ENCODE measurements at places on chromosomes 4 and X.
A peak's percentile ranks its signal among the peaks of the same experiment; 100 is the strongest.

GRCh38 chrX:5876984-5877596 is 351.6 kb downstream of the NLGN4X start:
- peak; percentile 1 for DNase-seq

- peak; percentile 37 for DNase-seq
These were observed 10.5 kb downstream of the PTTG2 start for GRCh38 chr4:37970702-37971101.

- DNase-seq, result no peak
These were observed 3.8 kb upstream of the TRIML2 start for GRCh38 chr4:188113156-188113555.

GRCh38 chr4:15436513-15436912 is 8.7 kb downstream of the C1QTNF7 start:
- DNase-seq, result peak; percentile 75

GRCh38 chr4:39864391-39864790 is 113.3 kb downstream of the PDS5A start:
- DNase-seq, result no peak

DNA sequence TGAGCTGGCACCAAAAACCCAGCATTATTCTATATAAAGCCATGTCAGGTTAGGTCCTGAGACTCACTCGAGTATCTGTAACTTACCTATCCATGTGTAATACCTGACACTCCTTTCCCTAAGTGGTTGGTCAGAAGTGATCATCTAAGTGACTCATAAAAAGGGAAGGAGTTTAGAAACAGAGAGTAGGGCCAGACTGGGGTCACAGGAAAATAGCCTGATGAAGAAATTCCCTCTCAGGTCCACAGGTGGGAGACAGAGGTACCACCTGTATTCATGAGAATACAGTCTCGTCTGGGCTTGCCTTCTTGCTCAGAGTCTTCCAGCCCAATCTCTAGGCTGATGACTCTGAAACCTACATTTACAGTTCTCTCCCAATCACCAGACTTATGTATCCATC is 161.8 kb upstream of the MAP3K15 start:
- no peak for DNase-seq

DNA sequence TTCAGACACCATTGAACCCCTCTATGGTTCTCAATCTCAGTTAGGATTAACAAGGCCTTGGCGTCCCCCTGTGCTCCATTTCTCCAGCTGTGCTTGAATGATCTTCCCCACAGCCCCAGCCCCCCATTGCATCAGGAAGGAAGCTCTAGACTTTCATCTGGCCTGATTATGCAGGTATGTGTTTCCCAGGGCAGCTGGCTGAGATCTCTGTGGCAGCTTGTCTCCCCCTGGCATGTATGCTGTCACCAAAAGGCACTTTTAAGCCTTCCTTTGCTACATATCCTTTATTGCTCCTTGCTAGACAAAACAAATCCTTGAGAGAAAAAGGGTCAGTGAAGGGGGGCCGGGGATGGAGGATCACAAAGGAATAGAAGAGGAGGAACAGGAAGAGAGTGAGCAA is 1056.0 kb upstream of the SLIT2 start:
- no peak for DNase-seq

DNA sequence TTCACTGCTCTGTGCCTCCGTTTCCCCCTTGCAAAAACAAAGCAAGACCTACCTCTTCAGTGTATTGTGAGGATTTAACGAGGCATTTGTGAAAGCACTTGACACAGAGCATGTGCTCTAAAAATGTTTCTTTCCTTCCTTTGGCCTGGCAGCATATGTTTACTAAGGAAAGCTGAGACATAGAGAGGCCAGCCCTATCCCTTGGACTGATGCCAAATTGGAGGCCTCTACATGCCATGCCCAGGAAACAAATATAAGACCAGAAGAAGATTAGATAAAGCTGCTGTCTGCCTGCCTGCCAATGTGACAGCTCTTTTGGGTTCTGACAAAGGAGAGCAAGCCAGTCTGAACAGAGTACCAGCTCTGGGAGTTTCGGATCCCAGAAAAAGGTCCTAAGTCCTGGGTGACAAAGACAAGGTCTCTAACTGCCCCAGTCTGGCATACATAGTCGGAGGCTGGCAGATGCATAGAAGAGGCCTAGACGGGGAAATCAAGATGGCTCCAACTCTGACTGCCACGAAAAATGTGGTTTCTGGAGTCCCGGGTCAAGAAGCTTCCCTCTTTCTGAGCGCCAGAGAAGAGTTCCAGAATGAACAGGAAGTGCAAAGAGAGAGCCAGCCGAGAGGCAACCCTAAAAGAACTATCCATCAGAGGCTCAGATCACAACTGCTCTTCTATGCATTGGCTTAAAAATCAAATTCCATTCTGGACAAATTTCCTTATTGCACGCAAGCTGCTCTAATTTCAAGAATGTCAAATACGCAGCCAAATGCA is 25.8 kb downstream of the OTUD6A start:
- DNase-seq, result no peak

- peak; percentile 76 for DNase-seq
These were observed 51.3 kb upstream of the NFKB1 start for GRCh38 chr4:102449751-102450352.

- no peak for DNase-seq
These were observed 109.0 kb downstream of the CXXC4 start for GRCh38 chr4:104385713-104386112.

DNA sequence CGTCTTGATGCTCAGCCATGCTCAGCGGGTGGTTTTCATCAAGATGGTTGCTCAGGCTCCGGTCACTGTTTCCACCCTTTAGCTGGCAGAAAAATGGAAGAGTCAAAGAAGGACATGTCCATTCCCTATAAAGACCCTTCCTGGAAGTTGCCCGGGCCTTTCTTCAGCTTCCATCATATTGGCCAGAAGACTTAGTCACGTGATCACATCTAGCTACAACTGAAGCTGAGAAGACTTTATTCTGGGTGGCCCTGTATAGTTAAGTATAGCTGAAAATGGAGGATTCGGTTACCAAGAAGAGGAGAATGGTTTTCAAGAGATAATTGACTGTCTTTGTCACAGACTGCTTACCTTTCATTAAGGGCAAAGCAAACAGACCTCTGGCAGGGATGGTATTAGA is 296.7 kb upstream of the CASK start:
- no peak for DNase-seq

- no peak for DNase-seq
These were observed 314.6 kb downstream of the STPG2 start for GRCh38 chr4:97828646-97829045.

DNA sequence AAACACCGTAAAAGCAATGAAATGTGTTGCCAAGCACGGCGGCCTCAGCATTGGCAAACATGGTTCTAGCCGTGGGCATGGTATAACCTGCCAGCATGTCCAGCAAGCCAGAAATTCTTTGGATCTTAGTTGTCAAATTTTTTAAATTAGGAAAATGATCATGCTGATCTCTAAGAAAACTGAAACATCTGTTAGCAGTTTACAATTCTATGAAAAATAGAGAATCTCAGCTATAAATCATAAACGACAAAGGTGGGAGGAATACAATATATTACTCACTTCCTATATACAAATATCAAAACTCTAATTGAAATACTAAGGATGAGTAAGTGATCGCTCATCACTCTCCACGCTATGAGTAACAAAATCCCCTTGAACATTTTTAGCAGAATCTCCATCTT is 130.3 kb downstream of the ADGRA3 start:
- peak; percentile 58 for DNase-seq

- no peak for DNase-seq
These were observed 18.4 kb upstream of the PPP2R3B start for GRCh38 chrX:405149-405548.

DNA sequence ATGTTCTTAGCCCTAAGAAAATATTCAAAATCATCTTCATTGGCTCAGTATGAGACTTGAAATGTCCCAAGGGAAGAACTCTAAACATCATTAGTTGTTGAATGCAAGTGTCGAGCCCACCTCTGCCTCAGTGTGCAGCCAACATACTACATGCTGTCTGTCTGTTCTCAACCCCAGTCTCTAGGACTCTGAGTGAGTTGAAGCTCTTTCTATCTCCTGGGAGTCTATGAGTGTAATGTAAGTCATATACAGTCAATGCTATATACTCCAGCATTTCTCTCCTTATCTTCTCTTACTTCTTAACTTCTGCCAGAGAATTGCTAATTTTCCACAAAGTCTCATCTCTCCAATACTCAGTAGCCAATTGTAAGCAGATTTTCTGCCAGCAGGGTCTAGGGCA is 61.3 kb downstream of the SPATA18 start:
- DNase-seq, result no peak

GRCh38 chr4:160485071-160485687 is 1382.3 kb downstream of the RAPGEF2 start:
- DNase-seq, result no peak

DNA sequence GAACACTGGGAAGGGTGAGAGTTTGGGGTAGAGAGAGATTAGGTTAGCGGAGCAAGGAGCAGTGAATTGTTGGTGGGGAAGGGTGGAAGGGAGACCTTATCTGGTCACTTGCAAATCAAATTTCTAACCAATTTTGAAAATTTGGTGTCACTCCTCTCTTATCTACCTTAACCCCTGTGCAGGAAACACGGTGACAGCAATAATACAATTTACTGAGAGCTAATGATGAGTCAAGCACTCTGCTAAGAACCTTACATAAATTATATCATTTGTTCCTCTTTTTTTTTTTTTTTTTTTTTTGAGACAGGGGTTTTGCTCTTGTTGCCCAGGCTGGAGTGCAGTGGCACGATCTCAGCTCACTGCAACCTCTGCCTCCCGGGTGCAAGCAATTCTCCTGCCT is 116.4 kb downstream of the C4orf51 start:
- DNase-seq, result no peak

DNA sequence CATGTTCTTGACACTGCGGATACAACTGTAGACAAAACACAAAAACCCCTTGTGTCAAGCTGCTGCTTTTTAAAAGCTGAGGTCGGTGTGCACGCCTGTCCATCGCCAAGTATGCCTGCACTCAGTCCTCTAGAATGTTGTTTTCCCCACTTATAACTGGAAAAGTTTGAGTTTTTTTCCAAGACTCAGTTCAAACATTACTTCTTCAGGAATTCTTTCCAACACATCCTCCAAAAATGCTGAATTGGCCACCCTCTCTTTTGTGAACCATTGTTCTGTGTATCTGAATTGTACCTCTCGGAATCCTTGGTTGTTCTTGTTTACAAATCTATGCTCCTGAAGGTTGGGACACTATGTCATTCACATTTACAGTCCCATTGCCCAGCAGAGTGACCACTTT is 94.6 kb downstream of the REELD1 start:
- peak; percentile 18 for DNase-seq

DNA sequence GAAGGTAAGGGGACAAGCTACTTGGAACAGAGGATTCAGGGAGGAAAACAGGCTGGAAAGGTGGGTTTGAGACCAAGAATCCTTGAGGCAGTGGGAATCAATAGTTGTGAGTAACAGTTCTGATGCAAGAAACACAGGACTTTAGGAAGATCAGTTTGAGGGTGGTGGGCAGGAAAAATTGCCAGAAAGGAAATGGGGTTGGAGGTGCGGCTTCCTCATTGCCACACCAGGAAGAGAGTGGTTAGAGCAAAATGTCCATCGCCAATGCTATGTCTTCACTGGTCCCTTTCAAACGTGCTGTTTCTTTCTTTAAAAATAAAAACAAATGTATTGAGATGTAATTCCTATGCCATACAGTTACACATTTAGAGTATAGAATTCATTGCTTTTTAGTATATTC is 57.1 kb upstream of the NOCT start:
- no peak for DNase-seq

GRCh38 chr4:86019362-86019761 is 340.5 kb downstream of the MAPK10 start:
- no peak for DNase-seq

DNA sequence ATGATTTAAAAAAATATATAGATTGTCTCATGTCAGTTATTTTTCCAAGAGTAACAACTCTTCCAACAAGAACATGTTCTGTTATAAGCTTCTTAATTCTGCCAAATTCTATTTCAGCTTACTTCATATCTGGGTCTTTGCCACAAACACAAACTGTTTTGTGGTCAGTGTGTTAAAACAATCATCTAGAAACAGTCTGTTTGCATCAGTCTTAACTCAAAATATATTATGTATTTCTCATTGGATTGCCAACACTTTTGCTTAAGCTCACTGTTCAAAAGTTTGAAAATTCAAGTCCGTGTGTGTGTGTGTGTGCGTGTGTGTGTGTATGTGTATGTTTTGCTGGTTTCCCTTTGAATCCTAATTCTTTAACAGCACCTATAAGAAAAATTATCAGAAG is 752.3 kb upstream of the NDST4 start:
- peak; percentile 8 for DNase-seq

GRCh38 chr4:76585272-76585671 is 150.2 kb downstream of the SHROOM3 start:
- peak; percentile 83 for DNase-seq

DNA sequence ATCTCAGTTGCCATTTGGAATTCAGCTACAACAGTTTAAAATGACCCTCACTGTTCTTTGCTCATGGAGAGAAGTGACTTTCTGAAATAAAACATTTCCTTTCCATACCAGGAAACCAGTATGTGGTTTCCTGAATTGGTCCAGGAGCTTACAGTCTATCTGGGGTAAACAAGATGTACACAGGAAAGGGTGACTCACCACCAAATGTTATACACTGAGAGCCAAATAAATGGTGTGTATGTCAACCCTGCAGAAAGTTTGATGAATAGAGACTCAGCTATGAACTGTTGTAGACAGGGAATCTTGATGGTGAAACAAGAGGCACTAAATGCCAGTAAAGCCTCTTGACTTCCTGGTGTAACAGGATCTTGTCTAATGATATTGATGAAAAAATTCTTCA is 100.4 kb downstream of the HS6ST2 start:
- no peak for DNase-seq

GRCh38 chrX:1851527-1851926 is 236.7 kb downstream of the ASMT start:
- no peak for DNase-seq

DNA sequence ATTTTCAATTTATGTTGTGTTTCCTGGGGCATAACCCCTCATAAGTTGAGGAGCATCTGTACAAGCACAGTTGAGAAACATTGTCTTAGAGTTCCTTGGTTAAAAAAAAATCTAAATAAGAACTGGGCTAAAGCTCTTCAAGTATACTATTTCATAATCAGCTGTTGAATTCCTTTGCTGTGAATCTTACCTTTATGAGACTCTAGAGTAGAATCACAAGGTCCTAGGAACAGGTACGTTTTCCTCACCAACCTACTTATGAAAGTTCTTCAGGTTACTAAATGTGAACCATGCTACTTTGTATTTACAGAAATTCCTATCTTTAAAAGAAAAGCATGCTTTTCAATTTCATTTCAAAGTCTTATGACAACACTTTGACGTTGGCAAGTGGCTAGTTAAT is 20.9 kb upstream of the SOD3 start:
- no peak for DNase-seq

GRCh38 chrX:71178908-71179307 is 34.3 kb downstream of the NLGN3 start:
- DNase-seq, result peak; percentile 66

DNA sequence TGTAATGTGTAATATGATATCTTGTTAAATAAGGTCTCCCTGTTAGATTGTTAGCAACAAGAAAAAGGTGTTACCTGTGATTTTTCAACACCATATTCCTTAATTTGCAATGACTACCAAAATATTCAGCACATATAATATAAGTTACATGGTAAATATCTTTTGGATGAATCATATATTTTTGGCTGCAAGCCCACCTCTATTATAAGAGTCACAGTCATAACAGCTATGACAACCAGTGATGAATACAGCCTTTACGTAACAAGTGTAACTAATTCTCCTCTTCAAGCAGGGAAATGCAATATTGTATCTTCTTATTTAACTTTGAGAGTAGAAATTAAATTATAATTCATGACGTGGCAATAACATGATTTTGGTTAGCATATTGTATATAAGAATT is 187.0 kb downstream of the NLGN4X start:
- DNase-seq, result peak; percentile 39
